ENCODE measurements at places on chromosomes 5 and 9.

- DNase-seq = no peak
Measured at GRCh38 chr5:73005886-73006285, 50.0 kb downstream of the FCHO2 start.

- no peak for DNase-seq
Measured at GRCh38 chr5:99460701-99461100, 531.9 kb upstream of the CHD1 start.

GRCh38 chr5:22496666-22497065 lies 356.5 kb downstream of the CDH12 start:
- no peak for DNase-seq

DNA sequence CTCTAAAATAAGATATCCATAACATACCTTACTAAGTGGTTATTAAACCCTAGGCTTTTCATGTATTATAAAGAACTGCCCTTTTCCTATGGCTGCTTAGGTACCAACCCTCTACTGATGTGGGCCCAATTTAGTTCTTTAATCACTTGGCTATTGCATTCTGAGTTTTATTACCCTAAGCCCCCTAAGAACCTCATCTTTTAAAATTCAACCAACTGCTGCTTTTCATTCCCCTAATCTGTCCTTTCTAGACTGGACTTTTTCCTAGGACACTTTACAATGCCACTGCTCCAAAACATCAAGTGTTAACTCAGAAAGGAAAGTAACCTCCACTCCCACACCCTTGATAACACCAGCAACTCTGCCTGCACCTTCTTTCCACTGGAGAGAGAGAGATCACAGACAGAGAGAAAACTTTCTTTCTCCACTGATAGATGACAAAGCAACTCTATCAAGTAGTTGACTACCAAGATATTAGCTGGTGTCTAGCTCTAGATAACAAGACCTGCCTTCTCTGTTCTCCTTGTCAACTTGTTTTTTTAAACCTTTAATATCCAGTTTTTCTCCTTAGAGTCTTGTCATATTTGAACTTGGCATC lies 27.3 kb downstream of the ELL2 start:
- no peak for DNase-seq

GRCh38 chr9:117247266-117247665 lies 167.6 kb downstream of the ASTN2 start:
- peak; percentile 26 for DNase-seq

- peak; percentile 40 for DNase-seq
Measured at GRCh38 chr9:109316207-109316640, 4.6 kb downstream of the EPB41L4B start.

DNA sequence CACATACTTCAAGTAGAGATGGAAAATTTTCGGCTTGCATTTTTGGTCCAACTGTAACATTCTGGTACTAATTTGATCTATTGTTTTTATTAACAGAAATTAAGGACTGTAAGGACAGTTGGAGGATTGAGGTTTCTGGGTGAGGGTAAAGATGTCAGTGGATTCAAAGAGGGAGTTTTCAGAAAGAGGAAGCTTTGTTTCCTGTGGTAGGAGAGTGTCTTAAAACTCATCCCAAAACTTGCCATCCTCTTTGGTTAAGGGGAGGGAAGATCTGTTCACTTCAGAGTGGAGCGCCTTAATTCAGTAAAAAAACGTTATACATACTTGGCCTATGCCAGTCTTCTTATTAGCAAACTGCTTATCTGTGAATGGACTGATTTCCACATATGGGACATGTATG lies 13.8 kb downstream of the CNTRL start:
- DNase-seq = no peak

DNA sequence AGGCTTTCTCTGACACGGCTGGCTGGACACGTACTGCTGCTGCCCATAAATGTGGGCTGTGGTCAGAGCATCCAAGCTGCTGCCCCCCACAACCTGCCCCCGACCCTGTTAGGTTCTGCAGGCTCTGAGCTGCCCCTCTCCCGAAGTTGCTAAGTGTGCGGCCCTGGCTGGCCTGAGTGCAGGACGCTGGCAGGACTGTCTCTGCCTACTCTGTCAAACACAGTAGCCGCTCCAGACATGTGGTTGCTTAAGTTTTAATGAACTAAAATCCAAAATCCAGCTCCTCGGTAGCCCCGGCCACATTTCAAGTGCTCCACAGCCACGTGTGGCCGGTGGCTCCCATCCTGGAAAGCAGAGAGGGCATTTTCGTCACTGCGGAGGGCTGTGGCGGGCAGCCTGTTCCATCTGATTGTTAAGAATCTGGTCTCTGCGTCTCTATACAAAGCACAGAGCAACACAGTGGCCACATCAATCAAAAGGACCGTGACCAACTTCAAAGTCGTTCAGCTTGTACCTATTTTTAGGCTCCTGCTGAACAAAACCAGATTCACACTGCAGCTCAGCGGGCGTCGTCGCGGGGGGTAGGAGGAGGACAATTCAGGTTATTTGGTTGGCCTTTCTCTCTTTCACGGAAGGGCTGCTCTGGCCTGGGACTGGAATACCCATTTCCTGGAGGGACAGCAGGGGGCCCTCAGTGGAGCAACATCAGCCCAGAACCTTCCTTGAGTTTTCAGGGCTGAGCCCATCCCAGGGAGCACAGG lies 68.9 kb downstream of the PTCH1 start:
- DNase-seq = no peak

GRCh38 chr9:82923092-82923911 lies 139.6 kb downstream of the RASEF start:
- DNase-seq = peak; percentile 9

DNA sequence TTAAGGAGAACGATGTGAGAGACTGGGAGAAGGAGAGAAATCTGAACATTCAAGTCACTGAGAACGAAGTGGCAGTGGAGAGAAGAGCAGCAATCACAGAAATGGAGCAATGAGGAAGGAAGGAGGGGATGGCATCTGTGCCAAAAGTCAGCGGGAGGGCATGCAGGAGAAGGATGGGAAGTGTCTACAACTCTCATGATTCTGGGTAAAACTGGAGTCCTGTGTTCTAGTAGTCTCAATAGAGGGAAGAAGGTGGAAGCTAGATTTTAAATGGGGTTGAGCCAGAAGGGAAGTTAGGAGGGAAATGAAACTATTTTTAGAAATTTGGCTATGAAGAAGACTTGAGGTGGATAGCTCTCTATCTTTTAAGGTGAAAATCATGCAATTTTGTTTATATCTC lies 39.1 kb upstream of the SPATA31C2 start:
- DNase-seq = no peak

DNA sequence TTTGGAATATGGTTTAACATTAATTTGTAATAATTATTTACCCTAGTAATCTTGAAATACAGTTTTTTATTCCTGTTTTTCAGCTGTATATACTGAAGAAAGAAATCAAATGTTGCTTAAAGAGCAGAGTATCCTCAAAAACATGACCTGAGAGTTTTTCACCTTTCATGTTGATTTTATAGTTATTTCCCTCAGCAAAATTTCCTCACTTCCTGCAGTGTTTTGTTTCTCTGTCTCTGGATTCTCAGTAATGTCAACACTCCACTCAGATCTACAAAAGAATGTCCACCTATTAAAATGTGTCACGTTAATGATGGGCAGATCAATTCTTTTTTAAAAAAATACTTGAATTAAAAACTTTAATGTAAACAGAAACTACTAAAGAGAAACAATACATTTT lies 398.3 kb downstream of the ANXA1 start:
- no peak for DNase-seq

- DNase-seq = no peak
Measured at GRCh38 chr5:146877178-146877681, 1.3 kb downstream of the PPP2R2B start.

DNA sequence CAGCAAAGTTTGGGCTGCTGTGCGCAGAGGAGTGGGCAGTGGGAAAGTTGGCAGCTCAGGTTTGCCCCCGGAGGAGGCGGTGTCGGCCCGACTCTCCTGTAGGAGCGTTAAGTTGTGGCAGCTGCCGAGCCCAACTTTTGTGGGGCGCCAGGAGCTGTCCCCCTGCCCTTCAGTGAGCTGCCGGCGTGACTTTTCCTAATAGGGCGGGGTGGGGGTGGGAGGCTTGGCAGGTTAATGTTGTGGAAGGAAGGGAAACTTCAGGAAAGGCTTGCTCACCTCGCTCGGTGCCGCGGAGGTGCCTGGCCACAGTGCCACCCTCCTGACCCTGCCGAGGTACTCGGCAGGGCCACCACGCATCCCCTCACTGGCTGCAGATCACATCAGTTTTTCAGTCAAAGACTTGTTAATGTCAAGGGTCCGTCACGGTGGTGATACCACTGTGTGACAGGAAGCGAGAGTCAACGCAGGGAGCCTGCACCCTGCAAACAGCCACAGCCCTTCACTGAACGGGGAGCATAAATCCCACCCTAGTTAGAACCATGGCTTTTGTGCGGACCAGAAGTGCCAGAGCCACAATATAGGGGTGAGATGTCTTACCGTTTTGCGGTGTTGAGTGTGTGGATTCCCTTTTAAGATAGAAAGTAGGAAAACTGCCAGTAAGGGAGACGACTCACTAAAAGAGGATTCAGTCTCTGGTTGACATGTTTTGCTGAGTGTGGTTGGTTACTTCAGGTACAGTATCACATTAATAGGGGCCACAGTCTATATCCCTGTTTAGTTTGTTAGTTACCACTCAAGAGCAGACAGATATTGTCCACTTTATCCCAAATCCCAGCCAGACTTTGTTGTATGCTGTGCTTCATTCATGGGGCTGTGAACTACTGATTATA lies 796 bp downstream of the LNPEP start:
- peak; percentile 31 for DNase-seq

DNA sequence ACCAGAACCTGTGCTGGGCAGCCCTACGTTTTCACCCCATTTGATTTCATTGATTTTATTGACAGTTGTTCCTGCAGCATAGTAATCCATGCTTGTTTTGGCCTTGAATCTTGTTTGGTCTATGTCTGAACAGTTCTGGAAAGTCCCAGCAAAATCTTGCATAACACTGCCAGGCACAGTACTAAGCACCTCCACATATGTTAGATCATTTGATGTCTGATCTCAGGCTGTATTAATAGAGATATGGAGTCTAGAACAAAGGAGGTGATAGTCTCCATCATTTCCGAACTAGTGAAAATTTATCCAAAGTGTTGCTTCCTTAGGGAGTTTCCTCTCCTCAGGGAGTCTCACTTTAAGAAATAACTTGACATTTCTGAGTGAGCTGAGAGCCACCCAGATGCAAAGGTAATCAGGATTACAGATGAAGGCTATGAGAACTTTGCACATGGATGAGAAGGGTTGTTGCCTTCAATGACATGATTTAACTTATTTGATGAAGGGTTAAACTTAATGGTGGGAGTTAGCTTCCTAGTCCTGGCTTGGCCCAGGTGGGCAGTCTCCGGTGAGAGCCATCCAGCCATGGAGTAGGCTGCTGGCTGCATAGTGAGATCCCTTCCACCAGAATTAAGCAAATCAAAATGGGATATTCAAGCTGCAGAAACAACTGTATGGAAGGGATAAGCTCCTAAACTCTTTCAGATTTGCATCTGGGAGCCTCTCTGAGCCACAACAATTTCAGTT lies 173.8 kb upstream of the MVB12B start:
- DNase-seq = no peak

- DNase-seq = peak; percentile 5
Measured at GRCh38 chr5:41067714-41068568, 3.2 kb downstream of the MROH2B start.

DNA sequence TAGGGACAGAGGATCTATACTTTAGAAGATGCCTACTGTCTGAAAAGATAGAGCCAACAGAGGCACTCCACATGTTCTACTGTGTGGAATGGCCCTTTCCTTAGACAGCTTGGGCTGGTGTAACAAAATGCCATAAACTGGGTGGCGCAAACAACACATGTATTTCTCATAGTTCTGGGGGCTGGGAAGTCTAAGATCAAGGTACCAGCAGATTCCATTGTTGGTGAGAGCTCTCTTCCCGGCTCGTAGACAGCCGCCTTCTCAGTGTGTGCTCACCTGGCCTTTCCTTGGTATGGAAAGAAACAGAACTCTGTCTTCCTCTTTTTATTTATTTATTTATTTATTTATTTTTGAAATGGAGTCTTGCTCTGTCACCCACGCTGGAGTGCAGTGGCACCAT lies 70.9 kb downstream of the APTX start:
- no peak for DNase-seq
